ENCODE measurements at places on chromosomes 7 and 10.

GRCh38 chr10:70324951-70325781 is 41.4 kb upstream of the NPFFR1 start:
- DNase-seq = no peak

GRCh38 chr7:151384352-151384697 is 25.5 kb downstream of the WDR86 start:
- no peak for DNase-seq

DNA sequence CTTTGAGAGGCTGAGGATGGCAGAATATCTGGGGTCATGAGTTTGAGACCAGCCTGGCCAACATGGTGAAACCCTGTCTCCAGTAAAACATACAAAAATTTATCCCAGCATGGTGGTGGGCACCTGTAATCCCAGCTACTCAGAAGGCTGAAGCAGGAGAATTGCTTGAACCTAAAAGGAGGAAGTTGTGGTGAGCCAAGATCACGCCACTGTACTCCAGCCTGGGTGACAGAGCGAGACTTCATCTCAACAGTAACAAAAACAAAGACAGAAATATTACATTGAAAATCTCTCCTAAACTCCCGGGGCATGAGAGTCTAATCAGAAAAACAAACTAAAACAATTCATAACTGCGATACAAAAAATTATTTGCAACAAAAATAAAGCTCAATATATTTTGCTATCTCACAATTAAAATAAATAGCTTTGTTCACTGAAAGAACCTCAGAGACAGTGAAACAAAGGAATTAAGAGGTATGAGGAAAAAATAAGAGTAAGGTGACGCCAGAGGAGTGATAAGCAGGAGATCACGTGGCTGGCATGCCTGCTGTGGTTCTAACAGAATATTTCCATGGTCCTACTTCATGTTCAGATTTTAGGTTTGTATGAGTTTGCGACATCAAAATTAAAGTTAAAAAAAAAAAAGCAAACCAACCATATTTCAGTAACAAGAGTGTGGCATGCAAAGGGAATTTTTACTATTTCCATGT is 527.7 kb upstream of the POM121L12 start:
- DNase-seq = no peak

DNA sequence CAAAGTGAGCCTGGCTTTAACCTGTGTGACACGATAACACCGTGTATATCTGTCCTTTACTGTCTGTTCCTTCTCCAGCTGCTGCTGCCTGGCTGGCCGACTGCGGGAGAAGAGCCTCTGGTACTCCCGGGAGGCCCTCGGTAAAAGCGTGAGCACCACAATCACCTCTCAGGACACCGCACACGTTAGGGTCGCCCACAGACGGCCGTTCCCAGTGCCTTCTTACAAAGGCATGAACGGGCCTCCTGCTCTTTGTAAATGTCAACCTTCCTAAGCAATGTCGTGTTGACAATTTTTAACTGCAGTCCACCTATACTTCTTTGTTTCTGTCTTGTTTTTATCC is 177.6 kb downstream of the DIP2C start:
- DNase-seq = no peak

GRCh38 chr7:106050746-106051117 is 61.4 kb downstream of the SYPL1 start:
- no peak for DNase-seq

DNA sequence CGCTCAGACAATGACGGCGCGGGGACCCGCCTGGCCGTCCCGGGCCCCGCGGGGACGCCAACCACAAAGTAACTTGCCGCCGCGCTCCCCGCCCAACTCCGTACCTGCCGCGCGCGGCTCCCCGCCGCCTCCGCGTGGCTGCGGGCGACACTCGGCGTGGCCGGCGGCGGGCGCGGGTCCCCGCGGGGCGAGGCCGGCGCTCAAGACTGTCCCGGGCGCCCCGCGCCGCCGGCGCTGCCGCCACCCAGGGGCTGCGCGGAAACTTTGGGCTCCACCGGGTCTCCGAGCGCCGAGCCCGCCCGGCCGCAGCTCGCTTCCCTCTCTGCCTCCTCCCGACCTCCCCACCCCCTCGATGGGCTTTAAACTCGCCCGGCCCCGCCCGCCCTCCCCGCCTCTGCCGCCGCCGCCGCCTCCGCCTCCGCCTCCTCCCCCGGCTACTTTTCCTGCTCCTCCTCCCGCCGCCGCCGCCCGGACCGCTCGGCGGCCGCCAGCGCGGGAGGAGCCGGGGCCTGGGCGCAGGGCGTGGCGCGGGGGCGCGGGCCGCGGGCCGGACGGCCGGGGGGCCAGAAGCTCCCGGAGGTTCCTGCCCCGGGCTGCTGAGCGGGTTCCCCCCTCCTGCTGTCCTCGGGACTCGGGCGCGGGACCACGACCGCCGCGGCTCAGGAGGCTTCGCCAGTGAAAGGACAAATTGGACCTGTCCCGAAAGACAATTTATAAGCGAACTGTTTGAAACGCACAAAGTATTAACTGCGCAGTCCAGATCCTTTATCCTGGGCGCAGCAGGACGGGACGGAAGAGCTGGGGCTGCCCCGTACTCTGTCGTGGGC is 10.6 kb upstream of the GRB10 start:
- no peak for DNase-seq

DNA sequence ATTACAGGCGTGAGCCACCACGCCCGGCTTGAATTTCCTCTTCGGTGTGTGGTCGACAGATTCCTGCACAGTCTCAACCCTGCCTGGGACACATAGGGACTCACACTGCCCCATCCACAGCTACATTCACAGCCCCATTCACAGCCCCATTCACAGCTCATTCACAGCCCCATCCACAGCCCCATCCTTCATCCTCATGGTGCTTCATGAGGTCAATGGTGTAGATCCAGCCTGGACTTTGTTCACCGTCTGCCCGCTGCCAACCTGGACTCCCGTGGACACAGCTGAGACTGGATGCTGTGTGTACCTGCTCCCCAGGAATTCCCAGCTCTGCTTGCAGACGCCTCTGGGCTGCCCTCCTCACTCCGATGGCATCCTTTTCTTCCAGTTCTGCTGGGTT is 5.2 kb downstream of the IDI2 start:
- no peak for DNase-seq

DNA sequence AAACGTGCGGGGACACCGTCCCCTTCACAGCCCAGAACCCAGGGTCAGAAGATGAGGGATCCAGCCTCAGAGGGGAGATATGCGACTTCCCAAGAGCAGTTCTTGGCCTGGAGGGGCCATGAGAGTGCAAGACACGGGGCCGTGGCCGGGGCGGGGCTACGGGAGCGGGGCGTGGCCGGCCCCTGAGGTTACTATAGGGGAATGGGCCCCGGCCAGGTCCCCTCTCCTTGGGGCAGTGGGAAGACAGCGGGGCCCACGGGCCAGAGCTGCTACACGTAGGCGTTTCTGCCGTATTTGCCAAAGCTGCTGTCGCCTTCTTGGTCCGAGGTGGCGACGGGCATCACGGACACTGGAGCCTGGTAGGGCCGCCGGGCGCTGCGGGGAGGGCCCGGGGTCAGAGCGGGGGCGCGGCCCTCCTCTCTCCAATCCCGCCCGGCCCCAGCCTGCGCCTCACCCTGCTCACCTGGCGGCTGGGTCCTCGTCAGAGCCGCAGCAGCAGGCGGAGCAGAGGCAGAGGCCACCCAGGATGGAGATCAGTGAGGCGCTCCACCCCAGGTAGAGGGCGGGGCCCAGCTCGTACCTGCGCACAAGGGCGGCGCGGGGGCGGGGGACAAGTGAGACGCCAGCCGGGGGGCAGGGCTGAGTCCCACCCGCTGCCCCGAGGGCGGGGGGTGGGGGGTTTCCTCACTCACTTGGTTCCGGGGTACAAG is 5.3 kb downstream of the CLDN15 start:
- no peak for DNase-seq

DNA sequence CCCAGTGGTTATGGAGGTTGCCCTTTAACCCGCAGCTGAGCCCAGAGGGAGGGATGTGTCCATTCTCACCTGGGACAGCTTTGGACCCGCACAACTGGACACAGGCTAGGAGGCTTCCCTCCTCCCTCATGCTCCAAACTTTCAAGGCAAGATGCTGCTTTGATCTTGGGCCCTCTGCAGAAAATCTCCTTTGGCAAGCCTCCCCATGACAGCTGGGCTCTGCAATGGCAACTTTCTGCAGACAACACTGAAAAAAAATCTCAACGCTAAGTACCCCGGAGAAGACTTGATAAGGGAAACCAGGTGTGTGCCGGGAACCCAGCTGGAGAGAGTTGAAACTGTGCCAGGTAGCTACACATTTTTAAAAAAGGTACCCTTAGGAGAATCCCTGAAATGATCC is 610.1 kb downstream of the LRMDA start:
- DNase-seq = no peak

- no peak for DNase-seq
Measured at GRCh38 chr7:70410134-70410750, 721.7 kb upstream of the GALNT17 start.

DNA sequence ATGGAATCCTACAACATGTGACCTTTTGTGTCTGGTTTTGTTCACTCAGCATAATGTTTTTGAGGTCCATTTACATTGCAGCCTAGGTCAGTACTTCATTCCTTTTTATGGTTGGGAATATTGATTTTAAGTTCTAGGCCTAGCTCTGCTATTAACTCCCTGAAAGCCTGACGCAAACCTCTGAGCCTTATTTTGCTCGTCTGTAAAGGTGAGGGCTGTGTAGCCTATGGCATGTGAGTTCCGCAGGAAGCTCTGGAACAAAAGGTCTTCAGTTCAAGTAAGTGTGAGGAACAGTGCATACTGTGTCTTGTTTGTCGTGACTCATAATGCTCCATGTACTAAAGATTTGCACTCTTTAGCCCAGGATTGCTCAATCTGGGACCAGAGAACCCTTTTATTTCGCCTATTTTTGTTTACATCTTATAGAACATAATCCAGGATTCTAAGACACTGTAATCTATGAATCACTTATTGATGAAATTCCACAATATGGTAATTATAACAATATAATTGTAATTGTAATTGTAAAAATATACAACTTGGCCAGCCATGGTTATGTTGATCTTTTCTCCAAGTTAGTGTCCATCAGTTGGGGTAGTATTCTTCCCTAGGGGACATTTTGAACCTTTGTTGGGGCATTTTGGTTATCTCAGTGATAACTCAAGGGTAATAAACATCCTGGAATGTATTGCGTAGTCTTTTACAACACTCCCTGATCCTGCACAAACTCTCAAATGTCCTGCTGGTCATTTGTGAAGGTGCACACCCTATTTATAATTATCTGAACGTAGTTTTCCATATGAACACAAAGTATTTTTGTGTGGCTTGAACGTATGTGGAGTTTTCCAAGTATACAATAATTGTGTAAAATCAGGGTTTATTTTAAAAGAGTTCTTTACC is 184.7 kb downstream of the VTI1A start:
- no peak for DNase-seq

- DNase-seq = no peak
Measured at GRCh38 chr7:85471740-85472139, 284.9 kb upstream of the SEMA3D start.

DNA sequence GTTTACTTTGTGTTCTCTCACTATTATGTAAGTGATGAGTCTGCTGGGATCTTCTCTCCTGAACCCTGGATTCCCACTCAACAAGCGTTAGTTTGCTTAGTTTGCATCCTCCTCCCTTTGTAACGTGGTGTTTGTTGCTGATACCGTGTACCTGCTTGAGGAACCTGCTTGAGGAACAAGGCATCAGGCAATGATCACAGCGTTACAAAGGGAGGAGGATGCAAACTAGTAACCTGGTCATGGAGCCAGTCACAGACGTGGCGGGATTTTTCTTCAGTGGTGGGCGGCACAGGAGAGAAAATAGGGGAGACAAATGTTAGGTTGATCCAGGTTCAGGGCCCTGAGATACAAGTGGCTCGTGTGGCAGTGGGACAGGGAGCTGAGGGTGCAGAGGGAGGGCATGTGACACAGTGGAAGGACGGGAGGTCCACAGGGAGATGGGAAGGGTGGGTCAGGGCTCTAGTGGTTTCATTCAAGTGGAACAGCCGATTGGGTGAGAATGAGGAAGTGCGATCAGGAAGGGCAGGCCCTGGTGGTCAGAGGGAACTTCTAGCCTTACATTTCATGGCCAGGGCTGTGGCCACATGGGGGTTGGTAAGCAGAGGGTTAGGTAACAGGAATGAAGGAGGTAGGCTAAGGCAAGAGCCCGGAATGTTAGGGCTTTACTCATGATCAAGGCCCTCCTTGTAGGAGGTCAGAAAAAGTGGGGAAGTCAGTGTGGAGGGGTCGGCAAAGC is 38.0 kb downstream of the SNX10 start:
- no peak for DNase-seq

DNA sequence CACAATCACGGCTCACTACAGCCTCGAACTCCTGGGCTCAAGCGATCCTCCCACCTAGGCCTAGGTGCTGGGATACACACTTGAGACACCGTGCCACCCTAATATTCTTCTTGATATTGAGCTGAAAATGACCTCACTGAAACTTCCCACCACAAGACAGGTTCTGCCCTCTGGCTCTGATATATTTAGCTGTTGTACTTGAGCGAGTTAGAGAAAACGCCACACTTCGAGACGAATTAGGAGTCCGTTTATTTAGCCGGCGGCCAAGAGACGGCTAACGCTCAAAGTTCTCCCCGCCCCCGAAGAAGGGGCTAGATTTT is 17.9 kb downstream of the ZC3HAV1 start:
- no peak for DNase-seq

GRCh38 chr10:22620140-22620857 is 94.1 kb downstream of the PIP4K2A start:
- no peak for DNase-seq

- no peak for DNase-seq
Measured at GRCh38 chr10:43885252-43885651, 236.6 kb upstream of the ZNF32 start.

DNA sequence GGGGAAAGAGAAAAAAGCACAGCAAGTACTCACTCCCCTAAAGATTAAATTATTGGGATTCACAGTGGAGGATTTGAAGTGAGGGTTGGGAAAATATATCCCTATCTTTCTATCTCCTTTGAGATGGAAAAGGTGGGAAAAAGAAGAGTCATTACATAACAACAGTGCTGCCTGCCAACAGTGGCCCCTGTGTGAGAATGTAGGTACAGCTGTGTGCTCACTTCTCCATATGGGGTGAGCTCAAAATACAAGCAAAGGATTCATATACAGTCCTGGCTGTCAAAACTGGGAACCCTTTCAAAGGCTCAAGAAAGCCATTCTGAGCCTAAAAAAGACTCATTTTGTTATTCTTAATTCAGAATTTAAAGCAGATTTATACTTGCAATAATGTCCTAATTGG is 458.5 kb downstream of the GPAM start:
- no peak for DNase-seq

DNA sequence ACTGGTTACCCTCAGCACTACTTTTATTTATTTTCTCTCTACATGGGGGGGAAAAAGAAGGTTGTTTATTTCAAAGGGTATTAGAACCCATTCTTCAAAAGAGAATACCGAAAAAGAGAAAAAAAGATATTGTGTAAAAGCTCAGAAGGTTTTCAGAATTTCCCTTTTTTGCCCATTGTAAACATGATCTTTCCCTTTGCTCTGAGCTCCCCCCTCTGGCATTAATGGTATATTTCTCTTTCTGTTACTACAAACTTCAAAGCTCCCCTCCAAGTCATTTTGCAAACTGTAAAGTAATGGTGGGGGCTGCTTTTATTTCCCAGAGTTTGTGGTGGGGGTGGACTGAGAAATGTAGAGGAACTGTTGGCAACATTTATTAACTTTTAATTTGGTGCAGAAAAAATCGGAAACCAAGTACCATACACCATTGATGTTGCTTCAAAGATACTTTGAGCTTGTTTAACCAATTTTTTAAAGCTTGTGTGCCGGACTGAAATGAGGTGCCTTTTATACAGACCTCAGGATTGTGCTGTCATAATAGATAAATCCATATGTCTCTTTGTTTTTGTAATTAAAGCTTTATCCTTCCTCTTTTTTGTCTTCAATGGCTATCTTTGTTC is 181.5 kb downstream of the EXOC4 start:
- no peak for DNase-seq

Measured in stimulated activated CD8-positive, alpha-beta memory T cell treated with anti-CD3 and anti-CD28 coated beads, Interleukin-2, amount 100 ng/mL, for 1 hour (primary cell).